Right renal pelvis (tissue), 4 donors: ENCODE measurements at places on chromosomes 6 and 20.

DNA sequence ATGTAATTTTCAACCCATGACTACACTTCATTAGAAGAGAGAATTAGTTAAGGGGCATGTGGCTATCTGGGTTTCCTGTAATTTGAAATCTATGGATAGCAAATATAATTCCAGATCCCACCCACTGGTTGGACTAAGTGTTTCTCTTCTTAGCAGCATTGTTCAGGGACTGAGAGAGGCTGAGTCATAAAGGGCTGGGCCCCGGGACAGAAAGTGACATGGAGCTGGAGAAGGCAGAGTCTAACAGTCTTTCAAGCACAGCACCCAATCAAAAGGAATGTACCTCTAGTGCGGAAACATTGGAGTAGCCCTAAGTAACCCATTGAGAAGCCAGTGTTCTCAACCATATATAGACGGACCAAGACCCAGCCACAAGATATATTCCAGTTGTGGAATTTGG lies 363.9 kb downstream of the DHX35 start:
- no peak for DNase-seq

- DNase-seq, result no peak
Observed at GRCh38 chr6:128251445-128252340, 268.7 kb downstream of the PTPRK start.

DNA sequence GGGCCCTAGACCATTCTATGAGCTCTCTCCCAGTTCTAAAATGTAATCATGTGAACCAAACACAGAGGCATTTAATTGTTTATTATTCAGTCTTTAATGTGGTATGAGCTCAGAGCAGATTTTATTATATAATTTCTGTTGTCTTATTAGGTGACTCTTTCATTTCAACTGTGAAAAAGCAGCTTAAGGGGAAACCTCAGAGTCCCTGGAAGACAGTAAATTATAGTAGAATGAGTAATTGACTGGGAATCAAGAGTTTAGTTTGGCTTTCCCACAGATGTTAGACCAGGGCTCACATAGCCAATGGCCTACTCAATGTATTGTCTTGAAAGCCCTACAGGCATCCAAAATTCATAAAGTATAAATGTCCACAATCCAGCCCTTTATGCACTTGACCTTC lies 390.4 kb upstream of the SLC35B3 start:
- DNase-seq, result no peak

DNA sequence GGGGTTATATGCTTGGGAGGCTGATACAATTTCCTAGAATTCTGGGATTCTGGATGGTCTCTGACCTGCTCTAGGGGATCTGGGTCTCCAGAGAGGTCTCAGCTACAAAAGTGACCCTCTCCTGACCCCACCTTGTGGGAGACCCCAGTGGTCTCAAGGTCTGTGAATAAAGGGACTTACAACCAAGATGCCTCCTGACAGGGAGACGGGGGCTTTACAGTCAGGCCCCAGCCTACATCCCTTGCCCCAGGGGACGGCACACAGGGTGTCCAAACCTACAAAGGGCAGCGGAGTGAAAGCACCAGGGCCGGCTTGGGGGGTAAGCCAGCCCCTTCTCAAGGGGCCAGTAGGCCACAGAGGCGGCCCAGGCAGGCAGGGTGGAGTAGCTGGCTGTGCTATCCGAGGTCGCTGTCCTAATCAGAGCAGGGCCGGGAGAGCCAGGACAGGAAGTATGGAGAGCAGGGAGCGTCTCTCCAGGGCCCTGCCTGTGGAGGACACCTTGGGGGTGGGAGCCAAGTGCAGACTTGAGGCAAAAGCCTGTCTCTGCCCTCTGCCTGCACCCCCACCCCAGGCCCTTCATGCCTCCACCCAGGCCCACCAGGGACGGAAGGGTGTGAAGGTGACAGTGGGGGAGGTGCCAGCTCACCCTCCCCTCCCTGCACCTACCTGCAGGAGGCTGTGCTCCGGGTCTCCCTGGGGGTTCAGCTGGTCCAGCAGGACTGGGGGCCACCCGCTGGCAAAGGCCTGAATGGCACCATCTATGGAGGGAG lies 3.5 kb downstream of the GFRA4 start:
- DNase-seq, result no peak

- no peak for DNase-seq
Observed at GRCh38 chr6:215335-216034, 76.8 kb upstream of the DUSP22 start.

DNA sequence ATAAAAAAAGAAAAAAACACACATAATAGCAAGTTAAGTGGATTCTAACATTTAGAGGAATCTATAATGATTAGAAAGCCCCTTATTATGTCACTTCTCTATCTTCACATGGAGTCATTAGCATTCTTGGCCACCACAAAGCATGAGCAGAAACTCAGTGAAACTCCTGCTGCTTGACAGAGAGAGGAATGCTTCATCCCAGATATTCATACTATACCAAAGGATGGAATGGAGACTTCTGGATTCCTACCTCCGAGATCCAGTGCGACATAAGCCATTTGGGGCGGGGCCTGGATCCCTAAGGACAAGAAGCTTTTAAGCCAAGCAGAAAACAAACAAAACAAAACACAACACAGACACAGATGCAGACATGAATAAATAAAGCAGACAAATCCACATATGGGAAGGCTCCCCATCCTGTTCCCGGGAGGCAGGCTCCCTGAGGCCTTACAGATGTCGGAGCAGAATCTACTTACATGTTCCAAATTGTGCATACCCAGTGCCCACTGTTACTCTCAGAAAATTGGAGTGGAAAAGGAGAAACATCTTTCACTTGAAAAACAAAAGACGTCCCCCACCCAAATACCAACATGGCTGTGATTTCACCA lies 727.3 kb downstream of the MAFB start:
- DNase-seq, result no peak

GRCh38 chr6:112343390-112343789 lies 3.7 kb upstream of the RFPL4B start:
- DNase-seq, result no peak

GRCh38 chr6:48834706-48835105 lies 628.3 kb downstream of the MMUT start:
- DNase-seq, result no peak

DNA sequence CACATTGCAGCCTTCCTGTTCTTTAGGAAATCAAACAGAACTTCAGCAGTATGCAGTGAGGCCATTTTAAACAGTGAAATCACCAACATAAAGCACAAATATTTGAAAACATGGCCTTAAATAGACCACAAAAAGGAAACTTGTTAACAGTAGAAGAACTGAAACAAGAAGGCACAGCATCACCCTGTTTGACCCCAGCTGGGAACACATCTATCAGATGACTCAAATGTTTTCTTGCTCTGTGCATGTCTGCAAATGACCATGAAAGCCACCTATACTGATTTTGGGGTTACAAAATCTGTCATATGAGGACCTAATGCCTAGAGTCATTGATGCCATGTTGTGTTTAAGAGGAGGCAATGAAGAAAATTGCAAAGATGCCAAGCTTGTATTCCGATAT lies 123.8 kb upstream of the ADGRF1 start:
- no peak for DNase-seq

DNA sequence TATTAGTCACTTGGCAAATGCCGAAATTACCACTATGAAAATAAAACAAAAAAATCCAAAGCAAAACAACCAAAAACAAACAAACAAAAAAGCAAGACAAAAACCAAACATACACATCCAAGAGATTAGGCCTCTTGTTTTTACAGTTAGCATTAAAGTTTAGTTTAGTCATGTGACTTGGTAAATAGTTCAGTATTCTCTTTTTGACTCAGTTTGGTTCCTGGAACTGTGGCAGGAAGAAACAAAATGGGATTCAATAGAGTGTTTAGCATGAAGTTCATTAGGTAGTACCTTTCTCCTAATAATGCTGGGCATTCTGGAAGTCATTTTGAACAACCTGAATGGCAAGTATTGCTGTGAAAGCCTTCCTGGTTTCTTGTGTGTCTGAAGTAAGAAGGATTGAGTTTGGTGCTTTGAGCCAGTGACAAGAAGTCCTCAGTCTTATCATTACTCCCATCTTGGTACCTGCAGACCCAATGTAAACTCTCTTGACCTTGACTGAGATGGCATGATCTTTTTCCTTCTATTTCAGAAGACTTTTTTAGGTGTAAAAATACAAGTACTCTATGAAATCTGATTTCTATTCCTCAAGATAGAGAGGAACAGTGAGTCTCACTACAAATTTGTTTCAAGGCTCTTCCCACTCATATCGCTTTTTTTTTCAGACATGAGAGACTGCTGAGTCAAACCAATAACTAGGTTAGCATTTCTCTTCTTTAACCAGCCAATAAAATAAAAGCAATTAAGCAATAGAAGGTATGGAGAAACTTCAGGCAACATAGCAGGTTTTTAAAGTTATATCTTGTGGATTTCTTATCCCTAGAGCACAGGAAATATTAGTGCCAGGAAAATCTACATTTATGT lies 223.6 kb upstream of the PREP start:
- no peak for DNase-seq

DNA sequence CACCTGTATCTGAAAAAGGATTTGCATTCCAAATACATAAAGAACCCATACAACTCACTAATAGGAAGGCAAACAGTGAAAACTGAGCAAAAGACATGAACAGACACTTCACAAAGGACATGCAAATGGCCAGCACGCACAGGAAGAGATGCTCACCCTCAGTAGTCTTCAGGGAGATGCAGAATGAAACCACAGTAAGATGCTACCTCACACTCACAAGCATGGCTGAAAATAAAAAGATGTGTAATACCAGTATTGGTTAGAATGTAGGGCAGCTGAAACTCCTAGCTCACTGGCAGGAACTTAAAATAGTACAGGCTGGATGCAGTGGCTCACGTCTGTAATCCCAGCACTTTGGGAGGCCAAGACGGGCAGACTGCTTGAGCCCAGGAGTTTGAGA lies 64.6 kb downstream of the SNX5 start:
- DNase-seq, result no peak

GRCh38 chr6:28907394-28907793 lies 16.4 kb downstream of the TRIM27 start:
- no peak for DNase-seq

- no peak for DNase-seq
Observed at GRCh38 chr6:33912195-33912594, 108.4 kb upstream of the MLN start.

- DNase-seq, result no peak
Observed at GRCh38 chr6:40972190-40972589, 66.8 kb downstream of the UNC5CL start.

- no peak for DNase-seq
Observed at GRCh38 chr20:20073801-20074371, 21.6 kb downstream of the CFAP61 start.

DNA sequence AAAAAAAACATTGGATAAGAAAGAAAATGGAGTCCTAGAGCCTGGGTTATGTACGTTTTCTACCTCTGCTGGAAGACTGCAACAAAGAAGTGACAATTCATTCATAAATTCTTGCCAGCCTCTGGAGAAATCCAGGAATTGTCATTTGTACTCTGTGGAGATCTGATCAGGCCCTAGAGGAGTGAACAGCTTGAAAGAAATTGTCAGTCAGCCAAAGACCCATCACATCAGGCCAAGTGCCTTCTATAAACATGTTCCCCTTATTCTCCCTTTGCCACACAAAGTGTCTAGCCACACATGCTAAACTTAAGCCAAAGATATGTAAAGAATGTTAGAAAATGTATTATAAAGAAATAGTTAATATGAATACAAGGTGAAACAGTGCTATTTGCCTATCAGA lies 152.4 kb downstream of the ADAT2 start:
- DNase-seq, result no peak

DNA sequence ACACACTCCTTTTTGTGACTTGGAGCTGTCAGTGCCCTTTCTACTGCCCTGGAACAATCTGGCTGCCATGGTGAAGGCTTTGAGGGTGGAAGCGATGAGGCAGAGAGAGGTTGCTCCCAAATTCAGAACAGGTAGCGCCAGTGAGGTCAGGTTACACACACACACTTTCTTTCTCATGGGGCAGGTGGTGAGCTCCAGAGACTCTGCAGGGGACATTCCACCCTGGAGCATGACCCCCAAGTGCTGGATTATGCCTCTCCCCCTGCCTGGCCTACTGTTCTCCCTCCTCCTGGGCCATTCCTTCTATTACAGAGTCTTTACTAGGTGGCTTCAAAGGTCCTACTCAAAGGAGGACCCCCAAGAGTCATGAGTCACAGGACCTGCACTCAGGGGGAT lies 98.0 kb downstream of the EYA2 start:
- no peak for DNase-seq

DNA sequence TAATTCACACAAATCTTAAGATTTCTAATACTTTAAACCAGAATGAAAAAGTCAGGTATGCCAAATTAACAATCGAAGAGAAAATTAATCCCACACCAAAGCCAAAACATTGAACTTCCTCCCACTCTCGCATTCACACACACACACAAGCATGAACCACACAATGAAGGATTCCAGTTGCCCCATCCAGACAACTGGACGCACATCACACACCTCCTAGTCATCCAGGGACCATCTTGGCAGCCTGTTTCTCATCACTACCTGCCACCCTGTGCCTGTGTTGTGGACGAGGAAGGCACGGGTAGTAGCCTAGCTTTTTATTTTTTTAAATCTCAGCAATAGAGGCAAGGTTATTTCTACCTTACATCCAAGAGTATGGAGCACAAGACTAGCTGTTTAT lies 15.2 kb downstream of the B4GALT5 start:
- no peak for DNase-seq

DNA sequence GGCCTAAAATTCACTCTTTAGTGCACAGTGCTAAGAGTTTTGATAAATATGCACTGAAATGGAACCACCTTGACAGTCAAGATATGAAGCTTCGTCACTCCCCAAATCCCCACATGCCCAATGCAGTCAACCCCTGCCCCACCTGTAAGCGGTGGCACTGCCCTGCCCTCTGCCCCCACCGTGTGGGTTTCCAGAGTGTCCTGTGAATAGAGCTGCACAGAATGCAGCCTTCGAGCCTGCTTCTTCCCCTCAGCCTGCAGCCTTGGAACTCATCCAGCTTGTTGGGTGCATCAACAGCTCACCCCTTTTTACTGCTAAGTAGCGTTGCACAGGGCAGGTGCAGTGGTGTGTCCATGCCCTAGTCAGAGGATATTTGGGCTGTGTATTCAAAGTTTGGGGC lies 216.3 kb downstream of the SYNDIG1 start:
- DNase-seq, result no peak

DNA sequence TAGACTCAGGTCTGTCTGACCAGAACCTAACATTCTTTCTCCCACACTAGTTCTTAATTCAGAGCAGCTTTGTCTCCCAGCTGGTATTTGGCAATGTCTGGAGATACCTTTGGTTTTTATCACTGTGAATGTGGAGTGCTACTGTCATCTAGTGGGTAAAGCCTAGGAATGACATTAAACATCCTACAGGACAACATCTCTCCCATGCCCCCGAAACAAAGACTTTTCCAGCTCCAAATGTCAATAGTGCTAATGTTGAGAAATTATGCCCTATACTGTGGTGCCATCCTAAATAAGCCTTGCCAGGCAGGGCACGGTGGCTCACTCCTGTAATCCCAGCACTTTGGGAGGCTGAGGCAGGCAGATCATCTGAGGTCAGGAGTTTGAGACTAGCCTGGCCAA lies 4.2 kb upstream of the TTPAL start:
- no peak for DNase-seq

DNA sequence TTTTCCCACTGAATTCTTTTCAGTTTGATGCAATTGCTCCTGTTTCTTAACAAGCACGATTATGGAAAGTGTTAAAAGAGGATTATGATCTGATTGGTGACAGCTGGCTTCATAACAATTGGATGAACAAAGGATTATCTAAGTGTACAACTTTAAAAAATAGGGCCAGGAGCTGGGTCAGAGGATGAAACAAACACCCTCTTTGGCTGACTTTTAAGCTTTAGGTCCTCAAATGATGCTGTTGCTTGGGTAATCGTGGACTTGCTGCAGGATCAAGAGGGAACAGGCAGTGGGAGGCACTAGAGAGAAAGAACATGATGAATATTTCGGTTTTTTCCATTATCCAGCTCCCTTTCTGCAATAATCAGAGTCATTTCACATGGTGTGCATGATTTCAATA lies 35.5 kb upstream of the TMX4 start:
- no peak for DNase-seq
